B cell (primary cell): ENCODE measurements at places on chromosomes 5 and 9. TPM values are rescaled to one million over a fixed set of nuclear protein-coding genes. Genes with fewer than 3 reads are reported as not detected.

DNA sequence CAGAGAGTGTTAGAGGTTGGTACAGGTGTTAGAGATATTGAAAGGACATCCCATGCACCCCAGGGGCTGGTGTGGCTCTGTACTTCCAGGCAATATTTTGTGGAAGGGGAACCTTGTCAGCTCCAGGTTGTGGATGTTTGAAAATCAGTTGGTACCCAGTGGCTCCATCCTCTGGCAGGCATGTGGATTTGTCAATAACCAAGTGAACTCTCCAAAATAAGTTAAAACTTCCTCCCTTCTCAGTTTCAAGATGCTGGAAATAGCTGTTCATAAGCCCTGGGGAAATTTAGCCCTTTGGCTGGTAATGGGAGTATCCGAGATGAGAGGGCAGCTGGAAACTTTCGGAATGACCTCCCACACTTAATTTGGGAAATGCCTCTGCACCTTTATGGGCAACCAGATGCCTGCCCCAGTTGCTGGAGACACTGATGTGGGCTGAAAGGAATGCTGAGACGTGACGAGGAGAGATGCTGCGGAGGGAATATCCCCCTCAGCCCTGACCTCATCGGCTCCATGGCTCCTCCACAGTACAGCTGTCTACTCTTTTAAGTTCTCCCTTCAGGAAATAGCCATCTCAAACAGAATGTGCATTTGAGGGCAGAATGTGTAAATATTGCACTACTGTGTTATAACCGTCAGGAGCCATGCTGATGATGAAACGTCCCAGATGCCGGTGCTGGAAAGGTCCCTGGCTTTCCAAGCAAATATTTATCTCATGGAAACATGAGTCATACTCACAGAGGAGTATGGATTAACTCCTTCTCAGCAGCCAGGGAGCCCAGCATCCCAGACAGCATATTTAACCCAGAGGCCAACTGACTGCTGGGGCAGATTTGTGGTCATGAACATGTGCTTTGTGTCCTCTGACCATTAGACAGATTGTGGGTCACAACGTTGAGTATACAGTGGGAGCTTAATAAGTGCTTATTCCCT, 29.5 kb downstream of the TGFBI start:
- H3K27ac ChIP-seq: no peak overlapping the region
- no peaks in the 10 kb centered on the region for H3K27me3 ChIP-seq
- no peaks in the 10 kb centered on the region for H3K4me1 ChIP-seq
- no peak for DNase-seq

Gene PHF24
- not detected in 2 replicates for total RNA-seq

Gene C9orf50
- total RNA-seq: not detected in 2 replicates

- H3K4me3 ChIP-seq: no peak overlapping the region
- no peak for DNase-seq
- H3K27me3 ChIP-seq: no peaks in the 10 kb centered on the region
- H3K36me3 ChIP-seq: no peaks in the 10 kb centered on the region
- H3K4me1 ChIP-seq: no peaks in the 10 kb centered on the region
These were observed 241.5 kb downstream of the MAN2A1 start for GRCh38 chr5:109931049-109931780.

DNA sequence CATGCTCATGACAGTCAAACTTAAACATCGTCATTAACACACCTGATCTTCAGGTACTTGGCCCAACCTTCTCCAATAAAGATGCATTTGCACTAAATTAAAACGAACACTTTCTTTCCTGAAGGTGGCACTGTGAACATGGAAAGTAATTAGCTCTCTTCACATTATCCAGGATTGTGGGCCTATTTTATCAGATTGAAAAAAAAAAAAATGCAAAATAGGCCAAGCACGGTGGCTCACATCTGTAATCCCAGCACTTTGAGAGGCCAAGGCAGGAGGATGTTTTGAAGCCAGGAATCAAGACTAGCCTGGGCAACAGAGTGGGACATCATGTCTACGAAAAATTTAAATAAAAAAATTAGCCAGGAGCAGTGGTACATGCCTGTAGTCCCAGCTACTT, 14.4 kb upstream of the CDC20B start:
- H3K4me1 ChIP-seq: no peaks in the 10 kb centered on the region
- no peaks in the 10 kb centered on the region for H3K27me3 ChIP-seq
- no peak for DNase-seq
- no peaks in the 10 kb centered on the region for H3K36me3 ChIP-seq
- H3K4me3 ChIP-seq: no peak overlapping the region

- no peak for DNase-seq
- H3K36me3 ChIP-seq: no peaks in the 10 kb centered on the region
- H3K27ac ChIP-seq: no peak overlapping the region
- H3K4me1 ChIP-seq: no peaks in the 10 kb centered on the region
These were observed 159.4 kb upstream of the FST start for GRCh38 chr5:53321073-53321472.

GRCh38 chr5:75690669-75691068, 26.6 kb downstream of the POC5 start:
- no peaks in the 10 kb centered on the region for H3K27me3 ChIP-seq
- no peak for DNase-seq
- no peaks in the 10 kb centered on the region for H3K4me1 ChIP-seq
- no peak overlapping the region for H3K27ac ChIP-seq
- peaks cover 62% of the 10 kb centered on the region for H3K36me3 ChIP-seq

- H3K4me3 ChIP-seq: no peak overlapping the region
- H3K27ac ChIP-seq: no peak overlapping the region
- H3K27me3 ChIP-seq: no peaks in the 10 kb centered on the region
- no peaks in the 10 kb centered on the region for H3K36me3 ChIP-seq
These were observed 647.1 kb upstream of the KLF4 start for GRCh38 chr9:108136656-108137055.

Gene JMY
- total RNA-seq: 20.4 and 20.5 TPM in 2 replicates

GRCh38 chr9:3516667-3517330, 9.0 kb downstream of the RFX3 start:
- peaks cover 1% of the 10 kb centered on the region for H3K36me3 ChIP-seq
- no peak for DNase-seq
- H3K27me3 ChIP-seq: no peaks in the 10 kb centered on the region
- no peaks in the 10 kb centered on the region for H3K4me1 ChIP-seq
- no peak overlapping the region for H3K27ac ChIP-seq

- no peaks in the 10 kb centered on the region for H3K27me3 ChIP-seq
- peak overlapping the region; percentile 27 for H3K27ac ChIP-seq
- peaks cover 25% of the 10 kb centered on the region for H3K36me3 ChIP-seq
- peak overlapping the region; percentile 67 for H3K4me3 ChIP-seq
These were observed 1.2 kb downstream of the NSD1 start for GRCh38 chr5:177134697-177135225.

Gene NRG2
- 0.15 and 0.22 TPM in 2 replicates for total RNA-seq

Gene TBCA
- 94.8 and 110 TPM in 2 replicates for total RNA-seq

Gene PCDHGB3
- 2.8 and 3.8 TPM in 2 replicates for total RNA-seq

DNA sequence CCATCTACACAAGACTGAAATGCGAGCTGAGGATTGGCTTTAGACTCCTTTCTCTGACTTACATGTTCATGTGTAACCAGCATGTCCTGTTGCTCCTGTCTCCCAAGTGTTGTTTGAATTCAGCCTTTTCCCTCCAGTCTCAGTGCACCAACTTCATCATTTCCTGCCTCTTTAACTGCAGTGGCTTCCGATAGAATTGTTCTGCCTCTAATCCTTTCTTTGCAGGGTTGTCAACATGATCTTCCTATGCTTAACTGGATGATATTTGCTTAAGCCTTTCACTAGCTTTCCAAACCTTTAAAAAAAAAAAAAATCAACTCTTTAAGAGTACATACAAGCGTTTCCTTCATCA, 6.7 kb upstream of the FYB1 start:
- H3K36me3 ChIP-seq: no peaks in the 10 kb centered on the region
- H3K4me1 ChIP-seq: no peaks in the 10 kb centered on the region
- H3K27me3 ChIP-seq: no peaks in the 10 kb centered on the region
- H3K4me3 ChIP-seq: no peak overlapping the region
- DNase-seq: no peak

DNA sequence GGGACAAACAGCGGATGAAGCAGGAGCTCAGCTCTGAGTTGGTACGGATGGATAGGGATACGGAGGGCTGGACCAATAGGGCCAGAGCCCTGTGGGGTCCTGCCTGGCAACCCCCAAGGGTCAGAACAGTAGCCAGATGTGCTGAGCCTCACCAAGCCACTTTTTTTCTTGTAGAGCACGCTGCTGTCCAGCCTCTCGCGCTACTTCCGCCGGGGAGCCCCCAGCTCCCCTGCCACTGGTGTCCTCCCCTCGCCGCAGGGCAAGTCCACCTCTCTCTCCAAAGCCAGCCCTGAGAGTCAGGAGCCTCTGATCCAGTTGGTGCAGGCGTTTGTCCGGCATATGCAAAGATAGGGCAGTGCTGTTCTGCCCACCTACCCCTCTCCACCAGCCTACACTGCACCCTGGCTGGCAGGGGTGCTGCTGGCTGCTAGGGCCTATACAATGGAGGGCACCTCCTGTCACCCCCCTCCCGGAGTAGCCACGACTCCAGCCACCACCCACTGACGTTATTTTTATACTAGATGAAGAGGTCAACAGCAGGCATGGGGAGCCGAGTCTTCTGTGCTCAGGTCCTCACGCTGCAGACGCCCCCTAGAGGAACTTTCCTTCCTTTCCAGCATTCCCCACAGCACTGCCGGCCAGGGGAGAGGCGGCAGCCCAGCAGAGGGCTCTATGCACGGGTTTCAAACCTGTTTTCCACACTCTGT, 21.6 kb downstream of the SH3GLB2 start:
- no peaks in the 10 kb centered on the region for H3K27me3 ChIP-seq
- H3K4me1 ChIP-seq: no peaks in the 10 kb centered on the region
- no peak overlapping the region for H3K27ac ChIP-seq
- peaks cover 69% of the 10 kb centered on the region for H3K36me3 ChIP-seq
- H3K4me3 ChIP-seq: no peak overlapping the region
- DNase-seq: peak; percentile 64

Gene DNAJC25
- 3.8 and 4.1 TPM in 2 replicates for total RNA-seq

GRCh38 chr5:76144513-76145274, 61.5 kb downstream of the SV2C start:
- peaks cover 4% of the 10 kb centered on the region for H3K27me3 ChIP-seq
- no peaks in the 10 kb centered on the region for H3K36me3 ChIP-seq
- no peak overlapping the region for H3K4me3 ChIP-seq

Gene ZNF354C
- total RNA-seq: 9.1 and 9.5 TPM in 2 replicates

DNA sequence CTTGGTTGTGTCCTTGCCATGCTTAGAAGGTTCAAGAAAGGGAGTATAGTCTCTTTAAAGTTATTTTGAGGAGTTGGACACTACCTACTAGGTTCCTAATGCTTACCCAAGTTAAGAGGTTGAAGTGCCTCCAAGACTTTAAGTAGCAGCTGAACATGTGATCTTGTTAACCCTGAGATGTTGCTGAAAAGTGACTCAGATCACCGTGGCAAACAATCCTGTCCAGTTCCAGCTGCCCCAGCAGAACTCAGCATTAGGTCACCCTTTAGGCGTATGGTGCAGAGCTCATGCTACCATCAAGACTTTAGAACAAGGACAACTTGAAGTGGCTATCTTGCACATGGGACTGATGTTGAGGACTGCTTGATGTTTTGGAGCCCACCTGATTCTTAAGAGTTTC, 22.5 kb downstream of the ZNF462 start:
- no peaks in the 10 kb centered on the region for H3K4me1 ChIP-seq
- H3K36me3 ChIP-seq: no peaks in the 10 kb centered on the region
- no peak overlapping the region for H3K27ac ChIP-seq
- DNase-seq: no peak
- H3K4me3 ChIP-seq: no peak overlapping the region

Gene SCGB3A2
- total RNA-seq: not detected in 2 replicates

GRCh38 chr5:124079062-124079461, 567.1 kb downstream of the CSNK1G3 start:
- no peaks in the 10 kb centered on the region for H3K36me3 ChIP-seq
- no peak overlapping the region for H3K27ac ChIP-seq
- no peaks in the 10 kb centered on the region for H3K27me3 ChIP-seq
- no peak for DNase-seq

GRCh38 chr5:109041317-109041716, 293.6 kb downstream of the FER start:
- no peak overlapping the region for H3K27ac ChIP-seq
- H3K4me3 ChIP-seq: no peak overlapping the region
- peak; percentile 20 for DNase-seq

GRCh38 chr5:122371511-122372151, 59.6 kb downstream of the SNCAIP start:
- H3K4me1 ChIP-seq: no peaks in the 10 kb centered on the region
- H3K36me3 ChIP-seq: no peaks in the 10 kb centered on the region
- no peaks in the 10 kb centered on the region for H3K27me3 ChIP-seq
- DNase-seq: no peak
- H3K27ac ChIP-seq: no peak overlapping the region

Gene PCA3
- total RNA-seq: not detected in 2 replicates

Gene PLCXD3
- total RNA-seq: not detected in 2 replicates

- H3K4me3 ChIP-seq: no peak overlapping the region
- H3K27ac ChIP-seq: no peak overlapping the region
- no peak for DNase-seq
These were observed 25.2 kb downstream of the OCLN start for GRCh38 chr5:69517763-69518212.
